ENCODE measurements at places on chromosomes 2 and 18. TPM values are rescaled to one million over a fixed set of nuclear protein-coding genes. Genes with fewer than 3 reads are reported as not detected.

The STAT4 gene
- total RNA-seq: 3.1 TPM

The RUFY4 gene
- total RNA-seq: not detected

The CABLES1 gene
- 11.9 TPM for total RNA-seq

The TET3 gene
- total RNA-seq: 26.9 TPM

The OSBPL6 gene
- total RNA-seq: 1.5 TPM

DNA sequence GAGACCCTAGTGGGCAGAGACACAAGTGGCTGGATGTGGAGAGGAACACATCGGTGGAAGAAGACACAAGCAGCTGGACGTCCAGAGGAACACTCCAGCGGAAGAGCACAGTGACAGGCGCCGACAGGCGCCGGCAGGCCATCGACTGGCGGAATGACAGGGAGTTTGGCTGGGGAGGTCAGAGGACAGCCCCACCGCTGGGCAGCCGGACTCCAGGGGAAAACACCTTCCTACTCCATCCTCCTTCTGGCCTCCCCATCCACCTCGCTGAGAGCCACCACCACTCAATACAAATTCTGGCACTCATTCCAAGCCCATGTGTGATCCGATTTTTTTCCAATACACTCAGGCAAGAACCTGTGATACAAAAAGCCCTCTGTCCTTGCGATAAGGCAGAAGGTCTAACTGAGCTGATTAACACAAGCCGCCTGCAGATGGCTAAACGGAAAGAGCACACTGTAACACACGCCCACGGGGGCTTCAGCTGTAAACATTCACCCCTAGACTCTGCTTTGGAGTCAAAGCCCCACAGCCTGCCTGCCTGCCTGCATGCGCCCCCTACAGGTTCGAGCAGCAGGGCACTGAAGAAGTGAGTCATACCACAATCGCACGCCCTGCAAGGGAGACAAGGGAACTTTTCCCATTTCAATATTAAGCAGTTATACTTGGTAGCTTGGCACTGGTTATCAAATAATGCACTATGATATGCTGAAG, 50.2 kb upstream of the LRP1B start:
- DNase-seq: no peak

All from transverse colon (tissue), 4 donors.